ENCODE measurements at places on chromosomes 3 and 15.

- H3K4me1 ChIP-seq, result peaks cover 35% of the 10 kb centered on the region
- peaks cover 29% of the 10 kb centered on the region for H3K36me3 ChIP-seq
- no peaks in the 10 kb centered on the region for H3K27me3 ChIP-seq
- no peak overlapping the region for H3K4me3 ChIP-seq
These were observed 40.7 kb upstream of the RSL24D1 start for GRCh38 chr15:55237219-55238130.

- DNase-seq, result no peak
- H3K27me3 ChIP-seq, result peaks cover 17% of the 10 kb centered on the region
- no peaks in the 10 kb centered on the region for H3K36me3 ChIP-seq
These were observed 67.7 kb upstream of the ROPN1 start for GRCh38 chr3:124059580-124059979.

- H3K4me3 ChIP-seq, result no peak overlapping the region
- H3K27ac ChIP-seq, result no peak overlapping the region
- H3K36me3 ChIP-seq, result no peaks in the 10 kb centered on the region
- H3K4me1 ChIP-seq, result no peaks in the 10 kb centered on the region
- no peaks in the 10 kb centered on the region for H3K27me3 ChIP-seq
These were observed 257.1 kb upstream of the TRIM42 start for GRCh38 chr3:140420621-140421357.

DNA sequence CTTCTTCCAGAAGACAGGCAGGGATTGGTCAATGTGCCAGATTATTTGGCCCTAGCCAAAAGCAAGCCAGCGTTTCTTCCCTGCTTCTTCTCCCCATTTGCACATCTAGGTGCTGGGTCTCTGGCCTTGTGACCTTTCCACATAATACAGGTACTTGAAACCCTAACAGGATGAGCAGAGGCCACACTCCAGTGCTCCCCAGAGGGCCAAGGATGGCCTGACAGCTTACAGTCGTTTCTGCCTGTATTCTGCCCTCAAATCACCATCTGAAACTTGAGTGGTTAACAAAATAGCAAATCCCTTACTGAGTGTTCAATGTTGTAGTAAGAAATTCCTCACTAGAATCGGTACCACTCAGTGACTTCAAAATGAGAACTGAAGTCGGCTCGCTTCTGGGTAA is 29.1 kb downstream of the MKRN2 start:
- peaks cover 55% of the 10 kb centered on the region for H3K36me3 ChIP-seq
- H3K27ac ChIP-seq, result no peak overlapping the region
- H3K27me3 ChIP-seq, result no peaks in the 10 kb centered on the region

DNA sequence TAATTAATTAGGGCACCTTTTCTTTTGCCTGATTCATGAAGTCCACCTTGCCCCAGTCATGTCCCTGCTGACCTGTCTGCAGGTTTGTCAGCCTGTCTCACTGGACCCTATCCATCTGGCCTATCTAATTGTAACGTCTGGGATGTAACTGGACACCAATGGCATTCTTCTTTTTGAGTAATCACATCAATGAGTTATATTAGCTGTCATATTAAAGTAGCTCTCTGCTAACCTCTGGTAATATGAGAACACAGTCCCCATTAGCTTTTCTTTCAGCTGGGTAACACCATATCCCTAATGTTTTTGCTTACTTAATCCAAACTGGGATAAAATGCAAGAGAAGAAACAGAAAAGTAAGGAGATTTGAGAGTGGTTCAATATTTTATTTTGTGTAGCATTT is 166.2 kb upstream of the VEPH1 start:
- H3K4me3 ChIP-seq, result no peak overlapping the region
- no peaks in the 10 kb centered on the region for H3K27me3 ChIP-seq
- H3K4me1 ChIP-seq, result no peaks in the 10 kb centered on the region

DNA sequence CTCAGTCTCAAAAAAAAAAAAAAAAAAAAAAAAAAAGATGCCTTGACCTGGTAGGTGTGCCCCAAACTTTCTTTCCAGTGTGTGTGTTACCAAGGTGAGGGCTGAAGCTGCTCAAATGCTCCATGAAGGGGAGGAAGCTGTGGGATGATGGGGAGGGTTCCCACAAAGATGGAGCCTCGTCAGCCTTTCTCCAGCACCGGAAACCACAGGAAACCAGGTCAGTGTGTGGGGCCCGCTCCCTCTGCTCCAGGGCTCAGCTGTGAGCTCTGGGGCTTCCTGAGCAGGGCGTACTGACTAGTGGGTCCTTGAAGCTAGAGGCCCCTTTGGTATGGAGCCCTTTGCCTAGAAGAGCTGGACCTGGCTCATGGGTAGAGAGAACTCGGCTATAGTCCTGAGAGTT is 681 bp upstream of the IL17RE start:
- peaks cover 1% of the 10 kb centered on the region for H3K36me3 ChIP-seq
- peak; percentile 41 for DNase-seq
- peak overlapping the region; percentile 19 for H3K27ac ChIP-seq
- peaks cover 30% of the 10 kb centered on the region for H3K4me1 ChIP-seq
- H3K4me3 ChIP-seq, result no peak overlapping the region

GRCh38 chr15:27353856-27354255 is 382.9 kb downstream of the GABRG3 start:
- H3K27me3 ChIP-seq, result no peaks in the 10 kb centered on the region
- no peaks in the 10 kb centered on the region for H3K36me3 ChIP-seq
- H3K4me3 ChIP-seq, result no peak overlapping the region
- no peaks in the 10 kb centered on the region for H3K4me1 ChIP-seq

DNA sequence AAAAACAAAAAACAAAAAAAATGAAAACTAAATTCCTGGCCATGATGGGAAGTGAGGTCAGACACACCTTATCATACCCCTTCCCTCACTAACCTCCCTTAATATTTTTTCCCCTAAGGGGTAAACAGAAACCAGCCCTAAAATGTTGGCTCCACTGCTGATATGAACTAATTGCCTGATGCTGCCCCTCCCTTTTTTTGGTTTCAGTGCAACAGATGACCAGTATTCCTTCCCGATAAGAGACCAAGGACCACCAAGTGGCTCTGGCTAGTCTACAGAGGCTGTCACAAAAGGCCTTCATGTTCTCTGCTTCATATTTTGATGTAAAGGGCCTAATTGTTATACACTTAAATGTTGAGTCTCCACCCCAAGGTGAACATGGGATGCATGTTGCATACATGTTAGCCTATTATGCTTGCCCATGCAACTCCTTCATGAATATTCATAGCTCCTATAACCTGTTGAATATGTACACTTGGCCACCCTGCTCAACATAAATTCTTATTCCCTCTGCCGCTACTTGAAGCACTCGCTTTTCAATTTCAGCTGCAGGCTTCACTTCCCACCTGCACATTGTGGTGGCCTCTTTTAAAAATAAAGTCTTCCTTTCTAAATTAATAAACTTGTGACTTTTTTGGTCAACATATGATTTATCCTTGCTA is 12.3 kb upstream of the STAC start:
- no peaks in the 10 kb centered on the region for H3K36me3 ChIP-seq
- no peak for DNase-seq
- H3K27me3 ChIP-seq, result no peaks in the 10 kb centered on the region
- H3K4me1 ChIP-seq, result no peaks in the 10 kb centered on the region

GRCh38 chr15:83443076-83443847 is 3.9 kb upstream of the SH3GL3 start:
- H3K27ac ChIP-seq, result no peak overlapping the region
- no peak for DNase-seq
- peaks cover 7% of the 10 kb centered on the region for H3K4me1 ChIP-seq
- no peaks in the 10 kb centered on the region for H3K36me3 ChIP-seq
- H3K27me3 ChIP-seq, result peaks cover 38% of the 10 kb centered on the region
- H3K4me3 ChIP-seq, result no peak overlapping the region

GRCh38 chr3:34300621-34301020 is 502.2 kb downstream of the PDCD6IP start:
- no peaks in the 10 kb centered on the region for H3K27me3 ChIP-seq
- H3K27ac ChIP-seq, result no peak overlapping the region
- no peak for DNase-seq
- no peaks in the 10 kb centered on the region for H3K36me3 ChIP-seq
- no peaks in the 10 kb centered on the region for H3K4me1 ChIP-seq

GRCh38 chr3:104353951-104354350 is 1012.8 kb upstream of the ALCAM start:
- H3K27ac ChIP-seq, result no peak overlapping the region
- H3K4me1 ChIP-seq, result no peaks in the 10 kb centered on the region
- no peak overlapping the region for H3K4me3 ChIP-seq

DNA sequence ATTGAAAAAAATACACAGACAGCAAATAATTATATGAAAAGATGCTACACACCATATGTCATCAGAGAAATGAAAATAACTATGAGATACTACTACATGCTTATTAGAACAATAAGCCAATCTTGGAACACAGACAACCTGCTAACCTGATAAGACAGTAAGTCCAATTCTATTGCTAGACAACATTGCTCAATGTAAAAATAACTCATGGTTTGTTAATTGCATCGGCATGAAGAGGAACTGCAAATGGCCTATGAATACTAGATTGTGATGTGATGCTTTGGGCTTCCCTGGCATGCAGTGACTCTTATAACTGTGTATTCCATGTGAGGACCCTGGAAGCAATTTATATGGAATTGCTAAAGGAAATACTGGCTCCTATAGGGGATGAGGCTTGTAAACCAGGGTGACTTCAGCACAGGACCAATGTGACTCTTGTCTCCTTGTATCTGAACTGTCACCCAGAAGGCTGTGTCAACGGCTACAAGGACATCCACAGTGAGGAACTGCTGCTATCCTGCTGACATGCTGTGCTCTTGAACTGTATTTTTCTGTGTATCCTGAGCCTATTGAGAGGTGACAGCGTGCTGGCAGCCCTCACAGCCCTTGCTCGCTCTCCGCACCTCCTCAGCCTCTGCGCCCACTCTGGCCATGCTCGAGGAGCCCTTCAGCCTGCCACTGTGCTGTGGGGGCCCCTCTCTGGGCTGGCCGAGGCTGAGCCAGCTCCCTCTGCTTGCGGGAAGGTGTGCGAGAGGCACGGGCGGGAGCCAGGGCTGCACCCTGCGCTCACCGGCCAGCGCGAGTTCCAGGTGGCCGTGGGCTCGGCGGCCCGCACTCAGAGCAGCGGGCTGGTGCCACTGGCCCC is 385.7 kb downstream of the CNTN4 start:
- no peak overlapping the region for H3K4me3 ChIP-seq
- no peaks in the 10 kb centered on the region for H3K4me1 ChIP-seq
- H3K27me3 ChIP-seq, result no peaks in the 10 kb centered on the region
- H3K36me3 ChIP-seq, result no peaks in the 10 kb centered on the region
- DNase-seq, result no peak

DNA sequence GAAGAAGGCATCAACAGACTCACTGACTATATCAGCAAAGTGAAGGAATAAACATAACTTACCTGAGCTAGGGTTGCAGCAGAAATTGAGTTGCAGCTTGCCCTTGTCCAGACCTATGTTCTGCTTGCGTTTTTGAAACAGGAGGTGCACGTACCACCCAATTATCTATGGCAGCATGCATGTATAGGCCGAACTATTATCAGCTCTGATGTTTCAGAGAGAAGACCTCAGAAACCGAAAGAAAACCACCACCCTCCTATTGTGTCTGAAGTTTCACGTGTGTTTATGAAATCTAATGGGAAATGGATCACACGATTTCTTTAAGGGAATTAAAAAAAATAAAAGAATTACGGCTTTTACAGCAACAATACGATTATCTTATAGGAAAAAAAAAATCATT is 17.8 kb downstream of the LMOD3 start:
- no peak overlapping the region for H3K27ac ChIP-seq
- DNase-seq, result no peak
- H3K36me3 ChIP-seq, result peaks cover 57% of the 10 kb centered on the region

DNA sequence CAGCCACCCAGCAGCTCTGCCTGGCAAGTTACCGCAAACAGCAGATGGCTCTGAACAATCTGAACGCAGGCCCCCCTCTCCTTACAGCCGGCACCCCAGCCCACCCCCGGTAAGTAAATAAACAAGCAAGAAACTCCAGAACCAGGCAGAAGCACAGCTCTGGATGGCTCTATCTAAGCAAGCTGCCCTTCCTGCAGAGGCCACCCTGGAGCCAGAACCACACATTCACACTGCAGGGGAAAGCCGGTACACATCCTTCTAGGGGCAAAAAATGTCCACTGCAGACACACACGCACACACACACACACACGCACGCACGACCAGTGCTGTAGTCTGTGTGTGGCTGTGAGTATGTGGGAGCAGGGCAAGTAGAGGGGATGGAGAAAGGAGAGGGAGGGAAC is 63.9 kb downstream of the ADCY5 start:
- DNase-seq, result no peak
- H3K4me1 ChIP-seq, result no peaks in the 10 kb centered on the region

DNA sequence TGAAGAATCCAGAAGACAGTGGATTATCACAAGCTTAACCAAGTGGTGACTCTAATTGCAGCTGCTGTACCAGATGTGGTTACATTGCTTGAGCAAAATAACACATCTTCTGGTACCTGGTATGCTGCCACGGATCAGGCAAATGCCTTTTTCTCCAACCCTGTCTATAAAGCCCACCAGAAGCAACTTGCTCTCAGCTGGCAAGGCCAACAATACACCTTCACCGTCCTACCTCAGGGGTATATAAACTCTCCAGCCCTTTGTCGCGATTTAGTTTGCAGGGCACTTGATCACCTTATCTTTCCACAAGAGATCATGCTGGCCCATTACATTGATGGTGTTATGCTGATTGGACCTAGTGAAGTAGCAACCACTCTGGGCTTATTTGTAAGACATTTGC is 52.6 kb downstream of the PAQR5 start:
- no peak overlapping the region for H3K27ac ChIP-seq
- peaks cover 7% of the 10 kb centered on the region for H3K27me3 ChIP-seq
- no peaks in the 10 kb centered on the region for H3K36me3 ChIP-seq
- H3K4me1 ChIP-seq, result no peaks in the 10 kb centered on the region
- no peak for DNase-seq
- H3K4me3 ChIP-seq, result no peak overlapping the region

GRCh38 chr3:100521439-100521845 is 29.0 kb downstream of the TMEM45A start:
- no peaks in the 10 kb centered on the region for H3K36me3 ChIP-seq
- H3K27ac ChIP-seq, result no peak overlapping the region
- H3K4me3 ChIP-seq, result no peak overlapping the region
- H3K4me1 ChIP-seq, result no peaks in the 10 kb centered on the region
- peaks cover 19% of the 10 kb centered on the region for H3K27me3 ChIP-seq
- no peak for DNase-seq

DNA sequence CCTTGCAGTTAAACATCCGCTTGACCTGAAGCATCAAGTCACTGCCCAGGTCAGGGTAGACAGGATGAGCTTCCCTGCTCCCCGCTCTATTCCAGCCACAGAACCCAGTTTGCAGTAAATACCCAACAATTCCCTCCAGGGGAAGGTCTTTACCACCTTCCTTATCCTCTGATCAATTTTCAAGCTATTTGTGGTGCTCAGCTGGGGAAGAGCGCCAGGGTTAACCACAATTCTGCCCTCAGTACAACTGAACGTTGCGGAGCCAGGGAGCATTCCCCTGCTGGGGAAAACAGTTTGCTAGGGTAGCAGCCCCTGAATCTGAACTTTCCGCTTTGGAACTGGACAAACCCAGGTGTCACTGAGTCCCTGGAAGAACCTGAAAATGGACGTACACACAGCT is 28.5 kb downstream of the RBPMS2 start:
- no peaks in the 10 kb centered on the region for H3K4me1 ChIP-seq
- peaks cover 61% of the 10 kb centered on the region for H3K27me3 ChIP-seq
- no peak overlapping the region for H3K27ac ChIP-seq
